Hippocampal formation (tissue), 2 donors: ENCODE measurements at places on chromosomes 3 and 15.

GRCh38 chr3:108125550-108126071 lies 34.8 kb upstream of the CD47 start:
- DNase-seq, result no peak

- no peak for DNase-seq
Measured at GRCh38 chr15:34795267-34796081, at the start of gene ACTC1. Gene ACTC1, minus strand, starts transcription at chr15:34795549. Its CDS starts 741 bp downstream, at chr15:34794808.

DNA sequence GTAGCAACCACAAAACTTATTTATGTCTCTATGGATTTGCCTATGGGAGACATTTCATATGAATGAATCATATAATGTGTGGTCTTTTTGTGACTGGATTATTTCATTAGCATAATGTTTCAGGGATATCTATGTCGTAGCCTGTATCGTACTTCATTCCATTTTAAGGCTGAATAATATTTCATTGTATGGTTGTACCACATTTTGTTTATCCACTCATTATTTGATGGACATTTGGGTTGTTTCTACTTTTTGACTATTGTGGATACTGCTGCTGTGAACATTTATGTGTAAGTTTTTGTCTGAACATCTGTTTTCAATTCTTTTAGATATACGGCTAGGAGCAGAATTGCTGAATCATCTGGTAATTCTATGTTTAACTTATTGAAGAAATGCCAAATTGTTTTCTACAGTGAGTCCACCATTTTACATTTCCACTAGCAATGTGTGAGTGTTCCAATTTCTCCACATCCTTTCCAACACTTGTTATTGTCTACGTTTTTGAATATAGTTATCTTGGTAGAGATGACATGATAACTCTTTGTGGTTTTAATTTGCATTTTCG lies 134.4 kb upstream of the DAZL start:
- no peak for DNase-seq

GRCh38 chr3:125140818-125141595 lies 71.5 kb downstream of the SLC12A8 start:
- DNase-seq, result no peak

DNA sequence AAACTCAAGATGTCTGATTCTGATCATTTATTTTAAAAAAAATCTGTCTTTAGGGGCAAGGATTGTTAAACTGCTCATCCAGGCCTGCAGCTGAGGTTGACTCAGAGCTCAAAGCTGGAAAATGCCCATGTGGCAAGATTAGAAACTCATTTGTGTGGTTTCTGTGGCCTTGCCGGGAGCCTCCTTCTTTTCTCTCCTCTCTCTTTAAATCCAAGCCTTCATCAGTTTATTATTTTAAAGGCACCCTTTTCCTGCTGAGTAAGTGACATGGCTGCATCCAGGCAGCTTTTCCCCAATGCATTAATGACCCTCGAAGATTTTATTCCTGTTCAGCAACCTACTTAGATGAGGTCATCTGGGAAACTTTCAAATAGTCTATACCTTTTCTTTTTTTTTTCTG lies 221.3 kb upstream of the CDIN1 start:
- DNase-seq, result no peak

GRCh38 chr15:74433592-74434262 lies at the start of gene SEMA7A:
Gene SEMA7A, minus strand, starts transcription at chr15:74433958. Its CDS starts 40 bp downstream, at chr15:74433918.
- DNase-seq, result peak; percentile 81

GRCh38 chr3:46576879-46577278 lies 10.8 kb upstream of the LRRC2 start:
- no peak for DNase-seq
